Activated T-helper 1 cell treated with anti-CD3 and anti-CD28 coated beads, Interleukin-12 subunit alpha, Interleukin-12 subunit beta, Interleukin-2, Interleukin-4 antibody, amounts not matched to agents 30 ng/mL and 10 ng/mL and 1 ng/mL, durations not matched to agents 14 hours and 24 hours and 36 hours (primary cell): ENCODE measurements at places on chromosomes 5 and 9. TPM values are rescaled to one million over a fixed set of nuclear protein-coding genes. Genes with fewer than 3 reads are reported as not detected.

MSANTD3 gene
- 11.1 and 11.3 TPM in 2 replicates for total RNA-seq

IFNA21 gene
- not detected in 2 replicates for total RNA-seq

FAXDC2 gene
- total RNA-seq: not detected in 2 replicates

SGTB gene
- total RNA-seq: 11.3 and 12.2 TPM in 2 replicates

GPX8 gene
- not detected in 2 replicates for total RNA-seq

CRB2 gene
- not detected in 2 replicates for total RNA-seq

CDX1 gene
- not detected in 2 replicates for total RNA-seq

LCN9 gene
- total RNA-seq: not detected in 2 replicates
